Mesothelial cell of epicardium (in vitro differentiated cells): ENCODE measurements at places on chromosomes 7 and 10.

DNA sequence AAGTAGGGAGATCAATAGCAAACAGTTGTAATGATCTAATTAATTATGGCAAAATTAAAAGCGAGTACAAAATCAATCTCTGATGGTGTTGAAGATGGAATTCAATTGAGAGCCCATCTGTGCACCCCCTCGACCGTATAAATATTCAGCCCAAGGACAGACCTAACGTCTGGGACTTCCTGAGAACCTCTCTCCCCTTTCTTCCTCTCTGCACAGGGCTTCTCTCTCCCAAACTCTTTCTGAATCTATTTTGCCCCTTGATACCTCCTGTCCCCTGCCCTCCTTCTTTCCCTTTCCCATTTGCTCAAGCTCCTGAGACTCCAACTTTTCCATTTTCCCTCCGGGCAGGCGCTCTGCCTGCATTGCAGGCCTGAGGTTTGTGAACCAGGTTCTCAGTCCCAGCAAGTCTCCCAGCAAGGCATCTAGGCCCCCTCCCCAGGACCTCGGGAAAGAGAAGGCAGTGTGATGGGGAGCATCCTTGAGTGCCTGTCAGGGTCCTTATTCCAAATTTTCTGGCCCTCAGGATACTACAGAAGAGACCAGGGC is 8.5 kb upstream of the PAX2 start:
- DNase-seq, result no peak

DNA sequence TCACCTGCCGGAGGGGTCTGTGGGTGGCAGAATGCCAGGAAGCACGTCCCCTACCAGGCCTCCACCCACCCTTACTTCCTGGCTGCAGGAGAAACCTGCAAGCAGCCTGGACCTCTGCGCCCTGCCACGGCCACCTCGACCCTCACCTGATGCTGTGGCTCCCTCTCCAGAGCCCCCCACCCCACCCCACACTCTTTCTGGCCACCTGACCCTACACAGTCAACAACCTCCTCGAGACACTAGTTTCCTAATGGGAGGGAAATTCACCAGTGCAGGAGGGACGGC is 91.3 kb downstream of the PRKAG2 start:
- DNase-seq, result no peak

DNA sequence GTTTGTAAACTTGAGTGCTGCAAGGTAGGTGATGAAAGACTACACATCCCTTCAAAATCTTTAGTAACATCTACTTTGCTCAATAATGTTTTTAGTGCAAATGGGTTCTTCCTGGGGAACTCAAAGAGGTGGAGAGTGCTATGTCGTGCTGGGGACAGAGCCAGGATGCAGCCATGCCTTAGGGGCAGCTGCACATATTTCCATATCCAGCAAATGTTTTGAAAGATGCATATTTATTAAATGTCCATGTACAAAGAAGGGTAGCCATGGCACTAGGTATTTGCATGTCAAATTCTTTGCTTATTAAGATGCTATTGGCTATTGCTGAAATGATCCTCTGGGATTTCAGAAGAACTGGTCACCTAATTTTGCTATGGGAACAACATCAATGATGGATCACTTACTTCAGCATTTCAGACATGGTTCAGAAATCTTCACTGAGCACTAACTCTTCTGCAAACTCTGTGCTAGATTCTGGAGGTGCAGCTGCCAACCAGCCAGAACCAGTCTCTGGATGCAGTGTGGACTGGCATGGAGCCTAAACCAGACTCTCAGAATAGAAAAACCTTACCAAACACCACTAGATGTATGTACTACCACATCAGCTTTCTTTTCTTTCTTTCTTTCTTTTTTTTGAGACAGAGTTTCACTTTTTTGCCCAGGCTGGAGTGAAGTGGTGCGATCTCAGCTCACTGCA is 31.7 kb upstream of the DNMBP start:
- DNase-seq, result no peak

DNA sequence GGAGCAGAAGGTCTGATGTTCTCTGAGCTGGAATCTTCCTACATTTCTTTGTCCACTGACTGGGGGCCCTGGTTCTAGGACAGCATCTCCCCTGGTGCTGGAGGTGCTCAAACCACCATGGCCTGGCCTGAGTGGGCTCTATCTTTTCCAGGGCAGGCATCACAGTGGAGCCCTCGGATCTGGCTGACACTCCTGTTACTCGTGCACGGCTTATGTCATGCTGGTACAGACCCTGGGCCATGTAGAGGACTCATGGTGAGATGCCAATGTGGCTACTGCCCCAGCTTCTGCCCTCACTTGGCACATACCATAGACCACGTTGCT is 96.0 kb downstream of the HIPK2 start:
- DNase-seq, result no peak

GRCh38 chr10:78890506-78890905 is 178.3 kb upstream of the ZMIZ1 start:
- no peak for DNase-seq

DNA sequence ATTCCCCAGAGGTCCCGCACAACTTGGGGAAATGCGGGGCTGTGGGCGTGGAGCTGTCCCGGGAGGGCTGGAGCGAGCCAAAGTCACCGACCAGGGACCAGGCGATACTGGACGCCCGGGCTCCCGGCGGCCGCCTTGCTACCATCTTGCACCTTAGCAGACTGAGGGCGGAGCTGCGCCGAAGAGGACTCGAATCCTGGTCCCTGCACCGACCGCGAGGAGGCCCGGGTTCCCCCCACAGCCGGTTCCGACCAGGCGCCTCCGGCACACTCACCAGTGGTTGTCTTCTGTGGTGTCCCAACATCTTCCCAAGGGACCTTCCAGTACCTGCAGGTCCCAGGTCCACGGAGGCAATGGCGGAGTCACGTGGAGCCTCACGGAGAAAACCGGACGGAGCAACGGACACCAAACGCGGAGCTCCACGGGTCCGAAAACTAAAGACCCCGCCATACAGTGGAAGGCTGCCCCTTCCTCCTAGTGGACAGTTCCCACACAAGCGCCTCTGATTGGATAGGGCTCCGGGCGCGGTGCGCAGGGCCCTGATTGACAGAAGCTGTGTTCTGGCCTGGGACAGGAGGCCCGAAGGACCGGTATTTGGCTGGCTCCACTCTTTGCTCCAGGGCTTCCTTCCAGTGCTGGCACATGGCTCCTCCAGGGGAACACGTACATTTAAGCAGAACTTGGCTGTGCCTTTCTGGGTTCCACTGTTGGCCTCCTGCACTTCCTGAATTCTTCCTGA is 124.6 kb upstream of the ZNF479 start:
- DNase-seq, result no peak

DNA sequence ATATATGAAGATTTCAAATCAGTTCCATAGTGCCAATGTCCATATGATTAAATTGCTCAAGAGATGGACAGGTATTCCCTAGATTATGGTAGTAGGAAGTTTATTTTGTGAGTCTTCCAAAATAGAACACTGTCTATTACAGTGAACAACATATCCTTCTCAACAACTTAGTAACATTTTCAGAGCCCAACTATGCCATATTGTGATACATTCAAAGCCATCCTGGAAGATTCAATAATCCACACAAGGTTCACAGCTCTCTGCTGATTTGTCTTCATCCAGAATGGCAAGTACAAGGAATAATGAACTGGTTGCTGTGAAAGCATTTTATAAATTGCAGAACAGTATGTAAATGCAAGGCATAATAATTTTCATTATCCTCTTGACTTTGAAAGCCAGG is 213.9 kb downstream of the CHRM2 start:
- DNase-seq, result no peak

DNA sequence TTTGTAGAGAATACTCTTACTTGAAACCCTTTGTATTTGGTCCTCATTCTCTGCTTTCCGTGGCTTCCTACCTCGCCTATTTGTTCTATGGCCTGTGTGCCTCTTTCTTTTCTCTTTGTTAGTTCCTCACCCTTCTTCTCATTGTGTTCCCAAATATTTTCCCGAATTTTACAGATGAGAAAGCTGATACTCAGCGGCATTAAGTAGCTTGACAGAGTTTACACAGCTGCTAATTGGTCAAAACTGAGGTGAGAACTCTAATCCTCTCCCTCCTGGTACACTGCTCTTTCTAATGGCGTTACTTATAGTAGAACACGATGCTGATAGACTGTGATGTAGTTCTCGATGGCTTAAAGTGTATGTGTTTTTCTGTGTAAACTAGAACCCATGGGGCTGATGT is 80.7 kb upstream of the HDAC9 start:
- DNase-seq, result no peak

DNA sequence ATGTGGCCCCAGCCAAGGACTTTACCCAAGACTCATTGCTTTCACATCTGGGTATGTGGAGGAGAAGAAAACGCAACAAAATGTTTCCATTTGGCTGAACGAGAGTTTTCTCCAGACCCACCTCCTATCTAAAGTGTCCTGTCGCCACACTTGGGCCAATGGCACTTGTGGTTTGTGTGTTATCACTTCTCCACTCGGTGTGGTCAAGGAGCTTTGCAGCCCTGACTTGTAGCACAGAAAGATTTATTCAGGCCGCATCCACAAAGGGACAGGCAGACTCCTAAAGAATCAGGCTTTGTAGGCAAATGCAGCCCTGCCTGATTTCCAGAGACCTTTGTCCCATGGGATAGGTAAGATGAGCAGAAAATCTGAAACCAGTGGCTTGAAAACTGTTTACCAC is 12.8 kb upstream of the LRRC4 start:
- DNase-seq, result no peak

- DNase-seq, result no peak
Measured at GRCh38 chr7:106611911-106612310, 49.0 kb downstream of the CCDC71L start.

- no peak for DNase-seq
Measured at GRCh38 chr10:29144126-29144525, 144.7 kb upstream of the LYZL1 start.

GRCh38 chr7:48084727-48085432 is 4.2 kb upstream of the UPP1 start:
- DNase-seq, result no peak

DNA sequence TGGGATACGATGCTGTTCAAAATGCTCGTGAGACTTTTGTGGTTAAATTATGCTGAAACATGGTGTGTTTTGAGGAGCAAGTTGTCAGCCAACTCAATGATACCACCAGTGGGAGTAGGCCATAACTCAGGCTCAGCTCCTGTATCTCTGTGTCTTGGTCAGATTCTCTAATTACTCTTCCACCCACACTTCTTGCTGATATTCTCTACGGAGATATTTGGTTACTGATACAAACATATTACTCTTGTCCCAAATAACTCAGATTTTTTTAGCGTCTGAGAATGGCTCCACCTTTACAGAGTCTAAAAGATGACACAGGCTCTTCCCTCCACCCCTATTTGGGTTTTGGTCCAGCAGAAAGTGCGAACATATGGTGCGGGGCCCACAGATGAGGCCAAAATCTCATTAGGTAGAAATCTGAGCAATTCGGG is 168.9 kb downstream of the PKD1L1 start:
- DNase-seq, result peak; percentile 2

DNA sequence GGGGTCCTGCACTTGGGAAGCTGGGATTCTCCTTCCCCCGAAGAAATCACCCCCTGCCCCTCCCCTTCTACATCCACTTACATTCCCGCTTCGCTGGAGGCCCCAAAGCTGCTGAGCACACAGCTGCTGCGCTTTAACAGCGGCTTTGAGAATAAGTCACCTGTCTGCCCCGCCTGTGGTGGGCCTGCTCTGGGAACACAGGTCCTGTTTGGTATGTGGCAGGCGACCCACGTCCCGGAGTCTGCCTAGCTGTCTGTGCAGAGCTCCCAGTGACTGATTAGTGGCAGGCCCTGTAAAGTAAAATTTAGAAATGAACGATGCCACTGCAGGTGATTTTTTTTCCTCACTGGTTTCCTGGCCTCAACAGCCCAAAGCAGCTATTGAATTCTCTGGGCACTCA is 47.0 kb downstream of the CDH23 start:
- DNase-seq, result no peak

- DNase-seq, result no peak
Measured at GRCh38 chr7:117587931-117588330, 108.1 kb downstream of the CFTR start.

GRCh38 chr10:33277135-33277536 is 57.3 kb downstream of the NRP1 start:
- DNase-seq, result no peak

GRCh38 chr7:4525884-4526283 is 156.2 kb upstream of the FOXK1 start:
- no peak for DNase-seq

DNA sequence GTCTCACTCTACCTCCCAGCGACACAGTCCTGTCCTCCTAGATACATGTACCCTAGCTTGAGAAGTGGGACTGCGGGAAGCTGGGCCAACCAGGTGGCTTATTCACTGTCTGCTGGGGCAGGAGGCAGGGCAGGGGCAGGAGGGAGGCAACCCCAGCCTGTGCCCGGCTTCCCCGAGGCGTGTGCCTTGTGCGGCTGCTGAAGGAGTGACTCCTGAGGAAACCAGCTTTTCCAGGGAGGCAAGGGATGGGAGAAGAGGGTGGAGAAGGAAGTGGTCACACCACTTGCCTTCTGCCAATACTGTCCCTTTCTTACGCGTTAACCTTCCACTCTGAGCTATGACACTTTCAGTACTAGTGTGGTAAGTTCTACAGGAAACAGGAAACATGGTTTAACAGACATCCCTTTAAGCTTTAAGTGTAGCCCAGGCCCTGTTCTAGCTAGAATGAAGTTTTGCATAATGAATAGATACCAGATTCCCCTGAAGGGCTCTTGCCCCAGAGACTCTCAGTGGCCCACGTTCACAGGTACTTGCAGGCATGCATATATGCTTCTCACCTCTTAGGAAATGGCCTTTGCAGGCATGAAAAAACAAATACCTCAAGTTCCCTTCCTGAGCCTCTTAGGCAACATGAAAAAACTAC is 40.6 kb downstream of the SYPL1 start:
- no peak for DNase-seq

- DNase-seq, result no peak
Measured at GRCh38 chr7:423312-424260, 96.1 kb downstream of the PDGFA start.

GRCh38 chr10:104581884-104582601 is 59.0 kb upstream of the SORCS3 start:
- no peak for DNase-seq

DNA sequence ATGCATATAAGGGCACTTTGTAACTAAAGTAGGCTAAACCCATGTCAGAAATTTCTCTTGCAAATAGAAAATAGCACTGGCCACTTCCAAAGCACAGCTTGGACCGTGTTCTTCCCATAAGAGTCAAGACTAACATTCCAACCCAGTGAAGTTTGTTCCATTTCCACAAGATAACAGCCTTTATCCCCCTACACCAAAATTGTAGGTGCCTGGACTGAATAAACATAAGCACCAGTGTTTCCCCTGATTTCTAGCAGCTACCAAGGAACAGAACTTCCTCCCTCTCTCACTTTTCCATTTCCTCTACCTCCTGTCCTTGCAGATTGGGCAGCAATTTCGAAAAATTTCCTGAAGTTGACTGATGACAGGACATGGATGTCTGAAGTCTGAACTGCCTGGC is 219.7 kb downstream of the CREB5 start:
- DNase-seq, result no peak
